ENCODE measurements at places on chromosomes 1 and 21.

- DNase-seq: no peak
These were observed 9.1 kb upstream of the GPR88 start for GRCh38 chr1:100528871-100529270.

DNA sequence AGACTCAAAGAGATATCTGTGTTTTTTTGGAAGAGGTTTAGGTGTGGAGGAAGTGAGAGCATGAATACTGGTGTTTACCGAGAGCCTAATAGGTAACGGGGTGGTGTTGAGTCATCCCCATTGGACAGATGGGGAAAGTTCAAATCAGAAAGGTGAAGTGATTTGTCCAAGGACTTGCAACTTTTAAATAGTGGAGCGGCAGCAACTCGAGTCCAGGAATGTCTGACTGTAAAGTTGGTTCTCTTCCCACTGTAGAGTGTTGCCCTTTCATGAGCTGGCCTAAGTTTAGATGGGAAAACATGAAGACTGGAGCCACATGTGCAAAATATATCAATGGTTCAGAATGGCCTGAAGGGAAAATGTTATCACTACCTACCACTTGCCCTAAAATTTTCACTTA is 125.7 kb downstream of the LYPLAL1 start:
- no peak for DNase-seq

GRCh38 chr1:179857009-179857408 is 20.6 kb downstream of the TOR1AIP2 start:
- no peak for DNase-seq

DNA sequence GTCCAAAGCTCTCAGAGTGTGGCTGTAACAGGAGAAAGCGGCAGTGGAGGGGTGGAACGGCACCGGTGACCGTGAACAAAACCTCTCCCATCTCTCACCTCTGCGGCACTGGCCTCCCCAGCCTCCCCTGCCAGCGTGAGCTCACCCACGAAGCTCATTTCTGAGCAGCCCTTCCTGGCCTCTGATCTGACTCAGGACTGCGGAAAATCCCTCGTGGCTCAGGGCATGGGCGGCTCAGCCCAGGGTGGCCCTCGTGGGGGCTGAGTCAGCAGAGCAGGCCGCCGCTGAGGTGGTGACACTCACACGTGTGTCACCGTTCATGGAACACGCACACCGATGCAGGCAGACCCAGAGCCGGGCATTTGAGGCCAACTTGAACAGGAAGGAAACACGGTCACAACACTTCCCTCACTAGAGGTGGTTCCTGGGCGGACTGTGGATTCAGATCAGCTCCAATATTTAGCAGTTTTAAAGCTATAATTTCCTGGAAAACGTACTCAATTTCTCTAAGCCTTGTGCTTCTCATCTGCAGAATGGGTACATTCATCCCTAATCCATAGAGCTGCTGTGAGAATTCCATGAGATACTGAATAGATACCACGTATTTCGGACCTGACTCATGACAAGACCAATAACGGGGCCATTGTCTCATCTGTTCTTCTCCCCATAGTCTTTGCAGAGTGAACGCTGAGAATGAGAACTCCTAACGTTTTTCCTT is 115.0 kb upstream of the TMPRSS2 start:
- no peak for DNase-seq
